IPS DF 6.9 (cell line): ENCODE measurements at places on chromosomes 6 and 20.

GRCh38 chr6:95529762-95530161, 47.6 kb upstream of the MANEA start:
- no peaks in the 10 kb centered on the region for H3K36me3 ChIP-seq
- no peak for DNase-seq
- H3K4me3 ChIP-seq: no peak overlapping the region
- H3K27ac ChIP-seq: no peak overlapping the region

- no peak overlapping the region for H3K27ac ChIP-seq
- no peak overlapping the region for H3K4me3 ChIP-seq
- H3K36me3 ChIP-seq: no peaks in the 10 kb centered on the region
Observed at GRCh38 chr6:23977706-23978105, 148.3 kb upstream of the NRSN1 start.

DNA sequence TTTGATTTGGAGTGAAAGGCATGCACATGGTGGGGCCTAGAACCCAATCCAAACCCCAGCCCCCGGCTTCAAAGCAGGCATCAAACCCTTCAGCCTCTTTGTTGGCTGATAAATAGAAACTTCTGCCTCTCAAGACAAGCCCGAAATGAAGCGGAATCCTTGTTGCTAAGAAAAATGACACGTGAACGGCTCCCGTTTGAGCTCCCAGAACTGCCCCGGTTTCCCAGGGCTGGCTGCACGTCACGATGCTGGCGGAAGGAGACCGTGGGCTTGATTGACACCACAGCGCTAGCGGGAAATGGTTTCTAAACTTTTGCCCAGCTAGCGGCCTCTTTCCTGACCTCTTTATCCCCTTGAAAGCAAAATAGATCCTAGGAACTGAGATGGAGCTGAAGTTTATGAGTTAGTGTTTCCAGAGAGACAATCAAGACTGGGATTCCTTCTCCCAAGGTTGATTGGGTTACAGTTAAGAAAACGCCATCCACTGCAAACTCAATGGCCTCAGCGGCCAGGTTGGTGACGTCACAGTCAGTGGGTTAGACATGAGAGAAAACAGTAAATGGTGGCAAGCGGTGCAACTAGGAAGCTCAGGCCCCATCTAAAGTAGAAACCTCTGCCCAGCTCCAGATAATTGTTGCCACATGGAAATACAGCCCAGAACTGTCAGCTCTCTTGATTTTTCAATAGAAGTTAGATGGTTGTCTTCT, 117.0 kb downstream of the ANKRD60 start:
- H3K4me3 ChIP-seq: no peak overlapping the region
- H3K4me1 ChIP-seq: no peaks in the 10 kb centered on the region
- no peak overlapping the region for H3K27ac ChIP-seq
- no peak for DNase-seq
- no peaks in the 10 kb centered on the region for H3K27me3 ChIP-seq
- no peaks in the 10 kb centered on the region for H3K36me3 ChIP-seq

GRCh38 chr6:96913621-96914020, 10.9 kb upstream of the KLHL32 start:
- DNase-seq: no peak
- H3K4me3 ChIP-seq: no peak overlapping the region
- H3K27ac ChIP-seq: no peak overlapping the region
- no peaks in the 10 kb centered on the region for H3K36me3 ChIP-seq

DNA sequence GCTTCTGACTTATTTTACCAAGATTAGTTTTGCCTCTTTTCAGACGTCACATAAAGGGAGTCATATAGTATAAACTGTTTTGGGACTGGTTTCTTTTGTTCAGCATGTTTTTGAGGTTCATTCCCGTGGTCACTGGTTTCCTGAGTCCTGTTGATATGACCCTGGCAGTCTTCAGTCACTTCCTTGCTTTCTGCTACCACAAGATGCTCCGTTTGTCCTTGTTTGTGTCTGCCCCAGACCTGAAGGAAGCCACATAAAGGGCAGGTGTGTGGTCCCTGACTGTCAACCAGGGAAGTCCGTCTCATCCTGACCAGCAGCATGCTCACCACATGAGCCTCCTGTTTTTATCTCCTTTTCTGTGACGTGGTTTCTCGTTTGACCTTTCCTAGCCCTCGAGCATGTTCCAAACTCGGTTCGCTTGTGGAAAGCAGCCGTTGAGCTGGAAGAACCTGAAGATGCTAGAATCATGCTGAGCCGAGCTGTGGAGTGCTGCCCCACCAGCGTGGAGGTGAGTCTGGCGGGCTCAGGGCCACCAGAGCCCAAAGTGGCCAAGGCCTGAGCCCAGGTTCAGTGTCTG, 26.1 kb upstream of the C20orf204 start:
- no peaks in the 10 kb centered on the region for H3K27me3 ChIP-seq
- no peak overlapping the region for H3K27ac ChIP-seq
- peaks cover 22% of the 10 kb centered on the region for H3K36me3 ChIP-seq

DNA sequence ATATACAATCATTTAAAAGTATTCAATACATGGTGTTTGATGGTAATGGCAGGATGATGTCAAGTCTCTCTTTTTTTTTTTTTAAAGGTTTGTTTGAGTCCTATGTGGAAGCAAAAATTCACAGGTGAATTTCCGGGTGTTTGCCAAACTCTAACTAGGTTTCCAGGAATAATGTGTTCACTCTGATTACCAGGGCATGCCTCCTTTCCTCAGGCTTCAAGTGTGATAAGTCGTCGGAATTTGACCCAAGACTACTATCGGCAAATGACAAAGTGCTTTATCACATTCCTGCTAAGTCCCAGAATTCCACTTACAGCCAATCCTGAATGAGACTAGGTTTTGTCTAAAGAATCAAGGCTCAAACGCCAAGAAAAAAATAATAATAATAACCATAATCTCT, 7.3 kb downstream of the OARD1 start:
- H3K27ac ChIP-seq: no peak overlapping the region
- no peaks in the 10 kb centered on the region for H3K4me1 ChIP-seq
- H3K36me3 ChIP-seq: peaks cover 2% of the 10 kb centered on the region; the same call in 1 of the 2 replicates

GRCh38 chr6:2758980-2759379, 6.2 kb upstream of the WRNIP1 start:
- H3K27ac ChIP-seq: no peak overlapping the region
- no peak overlapping the region for H3K4me3 ChIP-seq
- H3K27me3 ChIP-seq: no peaks in the 10 kb centered on the region
